ENCODE measurements at places on chromosomes 7 and 10. TPM values are rescaled to one million over a fixed set of nuclear protein-coding genes. Genes with fewer than 3 reads are reported as not detected.

GRCh38 chr7:2873686-2874551, 29.8 kb upstream of the GNA12 start:
- DNase-seq, result no peak

DNA sequence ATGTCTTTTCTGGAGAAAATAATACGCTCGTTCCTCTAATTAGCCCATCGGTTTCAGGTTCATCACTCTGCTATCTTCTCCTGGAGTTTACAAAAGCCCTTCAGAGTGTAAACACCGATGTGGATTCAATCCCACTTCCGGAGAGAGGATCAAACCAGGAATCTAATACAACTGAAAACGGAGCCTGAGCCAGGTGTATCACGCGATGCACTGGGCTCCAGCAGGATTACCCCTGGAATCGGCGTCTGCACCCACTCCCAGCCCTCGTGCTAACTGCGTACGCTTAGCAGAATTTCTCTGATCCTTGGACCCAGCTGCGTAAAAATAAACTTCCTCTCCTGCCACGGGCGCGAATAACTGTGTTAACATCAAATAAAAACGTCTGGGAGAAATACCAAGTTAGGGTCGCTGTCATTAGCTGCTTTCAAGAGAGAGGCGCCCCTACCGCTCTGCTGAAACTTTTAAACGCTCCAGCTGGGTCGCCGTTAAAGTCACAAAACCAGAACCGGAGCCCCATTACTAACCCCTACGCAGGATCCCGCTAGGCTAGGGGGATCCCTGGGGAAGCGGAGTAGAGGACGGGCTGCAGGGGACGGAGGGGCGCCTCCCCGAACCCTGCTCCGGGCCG, 502 bp downstream of the ZNF3 start:
- no peak for DNase-seq

DNA sequence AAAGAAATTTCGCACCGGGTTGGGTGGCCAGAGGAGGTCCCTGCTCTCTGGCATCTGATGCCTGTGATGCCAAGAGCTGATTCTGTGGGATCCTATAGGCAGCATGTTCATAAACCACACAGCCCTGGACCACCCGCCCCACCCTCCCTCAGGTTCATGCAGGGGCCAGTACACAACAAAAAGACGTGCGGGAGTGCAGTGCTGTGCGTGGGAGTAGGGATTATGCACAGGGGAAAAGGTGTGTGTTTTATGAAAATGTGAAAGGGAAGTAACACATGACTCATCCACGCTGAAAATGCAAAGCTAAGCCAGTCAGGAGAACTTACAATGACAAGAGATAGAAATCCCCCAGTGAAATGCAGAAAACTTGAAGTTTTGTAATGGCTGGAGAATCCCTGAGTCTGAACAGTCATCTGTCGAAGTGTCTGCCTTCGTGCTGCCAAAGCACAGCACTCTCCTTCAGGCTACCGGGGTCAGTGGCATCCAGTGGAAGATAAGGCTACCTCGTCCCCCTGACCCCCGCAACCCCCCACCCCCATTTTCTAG, 1.1 kb downstream of the KIAA1217 start:
- DNase-seq, result no peak

DIP2C gene
- total RNA-seq, result 39.3 TPM

DNA sequence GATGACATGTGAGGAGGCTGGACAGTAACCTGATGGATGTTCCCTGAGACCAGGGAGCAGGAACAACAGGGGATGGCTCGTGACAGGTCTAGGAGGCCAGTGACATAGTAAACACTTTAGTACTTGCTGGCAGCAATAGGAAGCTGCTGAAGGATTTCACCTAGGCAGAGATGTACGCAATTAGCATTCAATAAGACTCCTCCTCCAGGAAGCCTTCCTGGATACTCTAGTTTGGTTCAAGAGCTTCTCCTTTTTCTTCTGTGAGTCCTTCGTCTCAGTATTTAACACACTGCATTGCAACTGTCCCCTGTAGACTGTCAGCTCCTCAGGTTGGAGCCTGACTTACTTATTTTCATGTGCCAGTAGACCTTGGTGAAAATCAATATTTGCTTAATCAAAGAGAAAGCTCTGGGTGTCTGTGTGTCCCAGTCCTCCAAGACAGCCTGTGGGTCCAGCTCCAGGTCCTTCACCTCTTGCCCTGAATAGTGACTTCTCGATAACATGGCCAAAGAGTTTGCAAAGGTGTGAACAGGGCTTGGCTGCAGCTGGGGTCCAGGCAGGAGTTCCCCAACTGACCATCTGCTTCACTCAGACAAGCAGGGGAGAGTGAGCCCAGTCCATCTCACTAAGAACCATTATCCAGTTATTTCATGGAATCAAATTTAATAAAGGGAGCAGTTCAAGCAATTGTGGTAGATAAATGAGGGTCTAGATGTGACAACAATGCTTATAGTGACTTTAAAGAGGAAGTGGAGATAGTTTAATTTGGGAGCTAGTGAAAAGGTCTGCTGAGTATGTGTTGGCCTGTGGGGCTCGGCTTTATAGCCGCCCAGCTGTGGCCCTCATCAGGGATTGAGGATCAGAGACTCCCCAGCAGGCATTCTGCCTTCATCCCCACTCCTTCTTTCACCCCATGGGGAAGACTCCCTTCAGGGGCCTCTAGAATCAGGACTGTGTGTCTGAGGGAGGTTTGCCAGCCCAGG, 9.4 kb downstream of the TMEM273 start:
- DNase-seq, result no peak

DNA sequence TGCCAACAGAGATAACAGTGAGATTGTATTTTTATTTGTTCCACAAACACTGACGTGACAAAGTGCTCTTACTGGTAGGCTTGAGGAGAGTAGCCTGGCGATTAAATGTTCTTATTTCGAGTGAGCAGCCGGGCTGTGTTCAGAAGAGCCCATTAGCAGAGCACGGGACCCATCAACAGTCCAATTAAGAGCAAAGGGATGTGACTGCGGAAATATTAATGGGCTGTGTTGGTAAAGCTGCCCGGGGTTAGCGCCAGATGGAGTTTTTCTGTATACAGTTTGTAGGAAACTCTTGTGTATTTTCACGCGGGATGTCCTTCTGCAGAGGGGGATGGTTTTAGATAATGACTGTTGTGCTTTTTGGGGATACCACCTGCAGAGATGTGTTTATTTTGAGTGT, 104.3 kb downstream of the KIAA1217 start:
- DNase-seq, result no peak

ACSM6 gene
- not detected for total RNA-seq

PAX4 gene
- total RNA-seq, result not detected

- DNase-seq, result no peak
These were observed 189.2 kb upstream of the PODXL start for GRCh38 chr7:131745390-131746248.

AUTS2 gene
- total RNA-seq, result 52.9 TPM

DNA sequence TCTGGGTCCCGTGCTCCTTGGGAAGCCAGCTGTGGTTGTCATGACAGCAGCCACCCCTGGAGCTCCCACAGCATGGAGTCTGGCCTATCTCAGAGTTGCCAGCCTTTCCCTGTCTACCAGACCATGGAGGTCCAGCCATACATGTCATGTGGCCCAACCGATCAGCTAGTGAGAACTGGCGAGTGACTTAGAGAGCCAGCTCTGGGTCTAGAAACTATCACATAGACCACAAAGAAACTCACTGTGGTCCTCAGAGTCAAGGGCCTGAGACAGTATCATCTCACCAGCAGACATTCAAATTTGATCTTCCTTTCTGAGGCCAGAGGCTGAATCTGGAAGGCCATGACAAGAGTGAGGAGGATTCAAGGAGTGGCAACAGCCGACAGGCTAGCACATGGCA, 223.3 kb upstream of the GPR26 start:
- DNase-seq, result no peak

DNA sequence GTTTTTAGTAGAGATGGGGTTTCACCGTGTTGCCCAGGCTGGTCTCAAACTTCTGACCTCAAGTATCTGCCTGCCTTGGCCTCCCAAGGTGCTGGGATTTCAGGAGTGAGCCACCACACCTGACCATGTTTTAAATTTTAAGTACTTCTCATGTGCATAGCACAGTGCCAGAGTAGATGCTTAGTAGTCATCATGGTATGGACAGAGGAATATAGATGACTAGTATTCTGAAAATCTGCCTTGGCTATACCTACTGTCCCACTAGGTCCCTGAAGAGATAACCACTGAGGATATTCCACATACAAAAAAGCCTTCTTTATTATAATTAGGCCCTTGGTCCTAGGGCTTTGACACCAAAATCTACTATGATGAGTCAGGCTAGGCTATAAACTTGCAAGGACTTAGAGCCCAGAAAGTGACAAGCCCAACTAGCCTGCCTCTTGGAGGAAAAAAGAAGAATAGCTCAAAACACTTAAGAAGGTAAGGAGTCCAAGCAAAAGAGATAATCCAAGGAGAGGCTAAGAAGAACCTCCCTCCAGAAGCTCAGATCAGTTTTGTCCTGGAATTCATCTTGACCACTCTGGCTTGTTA, 34.0 kb downstream of the LUC7L2 start:
- DNase-seq, result no peak

ENTPD7 gene
- 10.1 TPM for total RNA-seq

DNA sequence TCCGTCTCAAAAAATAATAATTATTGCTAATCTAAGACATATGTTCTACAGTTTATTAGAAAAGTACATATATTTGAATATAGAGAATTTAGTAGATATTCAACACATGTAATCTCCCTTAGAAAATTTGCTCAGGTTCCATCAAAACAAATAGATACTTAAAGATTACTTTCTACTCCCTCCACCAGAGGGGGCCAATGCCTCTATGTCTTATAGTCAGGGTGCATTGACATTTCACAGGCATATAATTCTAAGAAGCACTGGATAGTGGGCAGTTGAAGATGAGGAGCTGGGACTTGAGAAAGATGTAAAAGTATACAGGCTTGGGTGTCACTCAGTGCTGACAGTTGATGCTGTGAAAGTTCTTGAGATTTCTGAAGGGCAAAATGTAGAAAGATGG, 301.6 kb upstream of the HPS1 start:
- DNase-seq, result no peak

DNA sequence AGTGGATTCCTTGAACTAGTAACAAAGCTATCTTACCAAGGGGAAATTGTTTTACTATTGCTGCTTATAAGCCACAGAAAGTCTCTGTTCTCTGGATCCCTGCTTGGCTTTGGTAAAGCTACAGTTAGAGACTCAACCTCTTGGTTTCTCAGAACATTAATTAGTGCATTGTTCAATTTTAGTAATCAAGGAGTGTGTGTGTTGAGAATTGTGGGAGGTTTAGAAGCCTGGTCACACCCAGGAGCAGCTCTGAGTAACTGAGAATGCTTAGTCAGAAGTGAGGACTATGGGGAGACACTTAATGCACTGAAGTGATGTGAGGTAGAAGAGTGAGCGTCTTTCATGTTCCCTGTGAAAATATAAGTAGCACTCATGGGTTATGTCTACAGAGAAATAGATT, 8.2 kb upstream of the ACTA2 start:
- no peak for DNase-seq

SEC61A2 gene
- total RNA-seq, result 7.4 TPM

ARMS2 gene
- total RNA-seq, result not detected

MKI67 gene
- total RNA-seq, result 2.0 TPM

- no peak for DNase-seq
These were observed 13.4 kb downstream of the CFAP43 start for GRCh38 chr10:104218751-104219150.

DRGX gene
- total RNA-seq, result not detected

DNA sequence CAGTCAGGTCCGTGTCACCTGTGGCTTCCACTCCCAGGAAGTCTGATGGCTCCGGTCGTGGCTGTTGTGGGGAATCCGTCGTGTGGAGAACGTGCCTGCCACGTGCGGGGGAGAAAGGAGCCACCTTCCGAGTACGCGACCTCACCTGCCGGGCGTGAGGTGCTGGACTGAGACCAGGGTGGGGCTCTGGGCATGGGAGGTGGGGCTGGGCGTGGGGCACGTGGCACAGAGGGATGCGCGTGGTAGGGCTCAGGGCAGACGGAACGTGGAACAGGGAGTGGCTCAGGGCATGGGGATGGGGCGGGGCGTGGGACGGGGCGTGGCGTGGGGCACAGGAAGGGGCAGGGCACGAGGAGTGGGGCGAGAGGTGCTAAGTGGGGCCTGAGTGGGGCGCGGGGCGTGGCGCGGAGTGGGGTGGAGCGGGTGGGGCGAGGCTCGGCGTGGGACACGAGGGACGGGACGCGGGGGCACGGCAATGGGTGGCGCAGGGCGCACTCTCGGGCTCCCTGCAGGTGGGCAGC, 64.8 kb downstream of the C10orf143 start:
- peak; percentile 73 for DNase-seq

NRG3 gene
- total RNA-seq, result 1.5 TPM

GRCh38 chr7:1454542-1454941, 4.7 kb downstream of the MICALL2 start:
- no peak for DNase-seq

- DNase-seq, result no peak
These were observed 43.5 kb downstream of the TRRAP start for GRCh38 chr7:98921608-98922372.

DNA sequence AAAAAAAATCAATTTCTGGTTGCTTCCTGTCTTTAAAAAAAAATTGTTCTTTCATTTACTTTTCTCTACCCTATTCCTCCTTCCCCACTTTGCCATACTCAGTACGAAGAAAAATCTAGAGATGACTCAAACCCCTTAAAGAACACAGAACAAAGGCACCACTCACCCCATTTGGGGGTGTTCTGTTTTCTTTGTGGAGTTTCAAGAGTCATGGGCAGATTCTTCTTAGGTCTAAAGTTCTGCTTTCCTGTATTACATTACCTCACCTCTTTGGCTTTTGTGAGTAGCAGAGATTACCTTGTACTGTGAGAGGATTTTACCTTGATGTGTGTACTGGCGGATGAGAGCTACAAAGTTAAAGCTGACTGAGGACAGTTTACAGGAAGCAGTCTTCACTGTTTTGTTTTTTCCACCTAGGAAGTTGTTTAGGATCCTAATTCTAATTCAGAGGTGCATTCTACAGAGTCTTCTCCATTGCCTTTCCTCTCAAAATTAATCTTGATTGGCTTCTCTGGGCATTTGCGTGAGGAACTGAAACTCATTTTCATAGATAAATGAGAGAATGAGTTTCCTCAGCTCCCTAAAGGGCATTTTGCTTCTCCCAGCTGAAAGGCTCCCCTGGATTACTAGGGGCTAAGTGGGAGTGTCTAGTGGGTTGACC, 20.7 kb downstream of the AVL9 start:
- no peak for DNase-seq

DNA sequence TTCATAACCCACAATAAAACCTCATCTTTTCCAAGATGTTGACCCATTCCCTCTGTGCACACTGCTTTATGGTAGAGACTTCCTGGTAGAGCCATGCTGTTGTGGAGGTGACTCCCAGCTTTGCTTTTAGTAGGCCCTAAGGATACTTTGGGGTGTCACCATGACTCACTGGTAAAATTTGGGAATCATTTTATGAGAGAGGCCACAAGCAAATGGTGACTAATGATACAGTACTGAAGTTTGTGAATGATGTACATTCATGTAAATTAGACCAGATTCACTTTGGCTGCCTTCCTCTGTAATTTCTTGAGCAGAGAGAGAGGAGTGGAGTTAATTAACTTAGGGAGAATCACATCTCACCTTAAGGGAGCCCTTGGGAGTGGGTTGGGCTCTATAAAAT, 686.5 kb downstream of the LRMDA start:
- DNase-seq, result no peak

GRCh38 chr7:36474283-36475010, 84.8 kb downstream of the ANLN start:
- no peak for DNase-seq
